Activated CD4-positive, CD25-positive, alpha-beta regulatory T cell treated with anti-CD3 and anti-CD28 coated beads, Interleukin-2, amount 50 U/mL, for 24 hours (primary cell): ENCODE measurements at places on chromosomes 16 and 17.

GRCh38 chr16:82657786-82658185 lies 31.0 kb downstream of the CDH13 start:
- ATAC-seq, result no peak

- ATAC-seq, result no peak
These were observed 49.3 kb downstream of the C16orf78 start for GRCh38 chr16:49422896-49423295.

- ATAC-seq, result no peak
These were observed 87.8 kb upstream of the GOT2 start for GRCh38 chr16:58821886-58822285.

DNA sequence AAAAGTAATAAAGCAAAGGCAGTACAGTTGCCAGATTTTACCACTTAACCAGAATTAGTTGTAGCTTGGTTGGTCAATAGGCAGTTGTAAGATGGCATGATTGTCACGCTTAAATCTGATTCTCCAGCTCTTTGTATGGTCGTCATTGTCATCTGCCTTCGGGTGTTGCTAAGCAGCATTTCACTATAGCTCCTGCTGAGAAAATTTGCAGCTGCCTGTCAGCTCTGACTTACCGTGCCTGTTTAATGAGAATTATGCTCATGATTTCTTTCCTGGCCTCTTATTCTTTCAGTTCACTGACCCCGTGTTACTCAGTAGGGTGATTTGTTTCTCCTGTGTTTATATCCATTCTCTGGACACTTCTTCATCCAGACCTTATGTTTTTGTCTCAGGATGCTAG lies 66.7 kb downstream of the TANGO6 start:
- ATAC-seq, result no peak

- ATAC-seq, result no peak
These were observed 938 bp downstream of the NCOR1 start for GRCh38 chr17:16214190-16215001.

GRCh38 chr17:82874011-82874835 lies 34.4 kb upstream of the ZNF750 start:
- no peak for ATAC-seq

DNA sequence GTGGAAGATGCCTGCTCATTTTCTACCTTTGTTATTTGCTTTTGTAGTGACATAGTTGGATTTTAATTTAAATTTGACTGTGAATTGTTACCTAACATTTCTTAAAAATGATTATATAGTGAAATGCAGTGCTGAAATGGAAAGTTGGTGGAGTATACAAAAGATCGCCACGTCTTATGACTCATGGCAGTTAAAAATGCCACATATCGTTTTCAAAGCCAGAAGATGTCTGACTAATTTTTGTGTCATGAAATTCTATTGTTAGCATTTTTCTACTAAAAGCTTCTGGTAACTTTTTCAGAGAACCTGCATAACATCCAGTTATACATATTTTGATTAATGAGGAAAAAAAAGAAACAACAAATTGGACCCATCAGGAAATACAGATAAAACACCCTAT lies 20.6 kb downstream of the MAP2K4 start:
- ATAC-seq, result peak; percentile 91

DNA sequence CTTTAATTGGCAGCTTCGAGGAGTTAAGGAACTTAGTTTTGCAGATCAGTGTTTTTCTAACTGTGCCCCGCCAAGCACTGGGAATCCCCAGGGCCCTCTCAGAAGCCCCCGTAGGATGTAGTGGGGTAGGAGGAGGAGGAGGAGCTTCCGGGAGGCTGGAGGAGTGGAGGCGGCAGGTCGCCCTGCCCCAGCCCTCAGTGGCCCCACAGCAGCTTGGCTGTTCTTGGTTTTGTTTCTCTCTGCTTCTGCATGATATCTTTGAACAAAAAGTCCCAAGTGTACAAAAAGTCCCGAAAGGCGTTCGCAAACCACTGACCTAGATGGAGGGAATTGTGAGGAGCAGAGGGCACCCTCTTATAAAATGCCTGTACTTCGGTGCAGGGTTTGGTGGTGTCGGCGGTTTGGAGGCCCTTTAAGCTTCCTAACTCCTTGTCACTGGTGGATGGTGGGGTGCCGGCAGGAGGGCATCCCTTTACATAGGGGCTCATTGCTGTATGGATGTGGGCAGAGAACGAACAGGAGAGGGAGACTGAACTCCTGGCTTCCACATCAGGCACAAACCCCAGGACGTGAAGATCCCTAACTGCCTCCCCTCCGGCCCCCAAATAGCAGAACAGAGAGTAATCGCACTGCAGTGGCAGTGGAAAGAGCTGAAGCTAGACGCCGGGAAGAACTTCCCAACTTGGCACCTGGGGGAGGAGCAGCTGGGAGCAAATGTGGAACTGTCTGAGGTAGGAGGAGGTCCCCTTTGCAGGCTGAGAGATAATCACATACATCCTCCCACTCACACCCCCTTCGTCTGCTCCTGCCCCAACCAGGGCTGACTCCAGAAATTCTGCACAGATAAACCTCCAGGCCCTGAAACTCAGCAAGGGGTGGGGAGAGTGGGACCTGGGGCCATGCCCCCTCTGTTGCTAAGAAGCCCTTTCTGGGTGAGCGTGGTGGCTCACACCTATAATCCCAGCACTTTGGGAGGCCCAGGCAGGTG lies 20.1 kb downstream of the EPOP start:
- ATAC-seq, result peak; percentile 60
